Stimulated activated CD4-positive, alpha-beta T cell treated with anti-CD3 and anti-CD28 coated beads, Interleukin-1b, Interleukin-23, amount 100 ng/mL, for 4 hours (primary cell): ENCODE measurements at places on chromosomes 5 and 9.
A peak's percentile ranks its signal among the peaks of the same experiment; 100 is the strongest.

GRCh38 chr5:154498591-154498990 lies 20.6 kb upstream of the HAND1 start:
- DNase-seq: no peak

- DNase-seq: no peak
These were observed 7.0 kb upstream of the SYNPO start for GRCh38 chr5:150633429-150633828.

- no peak for DNase-seq
These were observed 365.7 kb downstream of the DEPDC1B start for GRCh38 chr5:60334281-60334713.

DNA sequence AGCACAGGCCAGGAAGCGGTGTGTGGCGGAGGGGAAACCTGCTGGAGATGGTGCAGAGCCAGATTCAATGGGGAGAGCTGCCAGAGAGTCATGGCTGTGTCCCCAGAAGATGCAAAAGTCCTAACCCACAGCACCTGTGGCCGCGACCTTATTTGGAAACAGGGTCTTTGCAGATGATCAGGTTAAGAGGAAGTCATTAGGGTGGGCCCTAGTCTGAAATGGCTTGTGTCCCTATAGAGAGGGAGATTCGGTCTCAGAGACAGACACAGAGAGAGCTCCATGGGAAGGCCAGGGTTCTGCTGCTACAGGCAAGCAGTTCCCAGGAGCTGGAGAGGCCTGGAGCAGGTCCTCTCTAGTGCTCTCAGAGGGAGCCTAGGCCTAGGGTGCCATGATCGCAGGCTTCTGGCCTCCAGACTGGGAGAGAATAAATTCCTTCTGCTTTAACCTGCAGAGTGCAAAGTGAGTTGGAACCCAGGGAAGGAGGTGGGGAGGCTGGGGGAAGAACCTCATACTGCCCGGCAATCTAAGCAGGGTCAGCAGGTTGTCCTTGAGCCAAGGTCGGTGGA lies 1.9 kb upstream of the LPCAT1 start:
- DNase-seq: no peak

DNA sequence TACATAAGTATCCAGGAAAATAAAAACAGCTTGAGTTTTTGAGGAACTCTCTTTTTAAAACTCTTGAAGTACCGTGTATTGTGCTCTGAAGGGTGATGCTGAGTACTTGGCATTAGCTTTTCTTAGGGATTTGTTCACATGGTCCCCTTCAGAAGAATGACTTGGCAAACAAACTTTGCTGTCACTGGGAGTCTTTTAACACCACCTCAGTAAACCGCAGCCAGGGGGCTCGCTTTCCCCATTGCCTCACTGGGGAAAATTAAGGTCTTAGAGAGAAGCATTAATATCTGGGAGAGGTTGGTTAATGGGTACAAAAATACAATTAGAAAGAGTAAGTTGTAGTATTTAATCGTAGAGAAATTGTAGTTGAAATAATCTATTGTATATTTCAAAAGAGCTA lies 105.9 kb upstream of the DAP start:
- no peak for DNase-seq

DNA sequence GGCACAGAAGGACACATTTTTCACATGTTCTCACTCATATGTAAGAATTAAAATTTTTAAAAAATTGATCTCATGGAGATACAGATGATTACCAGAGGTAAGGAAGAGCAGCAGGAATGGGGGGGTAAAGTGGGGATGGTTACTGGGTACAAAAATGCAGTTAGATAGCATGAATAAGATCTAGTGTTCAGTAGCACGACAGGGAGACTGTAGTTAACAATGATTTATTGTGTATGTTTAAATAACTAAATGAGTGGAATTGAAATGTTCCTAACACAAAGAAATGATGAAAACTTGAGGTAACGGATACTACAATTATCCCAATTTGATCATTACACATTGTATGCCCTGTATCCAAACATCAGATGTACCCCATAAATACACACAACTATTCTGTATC lies 15.2 kb upstream of the TGFBI start:
- no peak for DNase-seq

DNA sequence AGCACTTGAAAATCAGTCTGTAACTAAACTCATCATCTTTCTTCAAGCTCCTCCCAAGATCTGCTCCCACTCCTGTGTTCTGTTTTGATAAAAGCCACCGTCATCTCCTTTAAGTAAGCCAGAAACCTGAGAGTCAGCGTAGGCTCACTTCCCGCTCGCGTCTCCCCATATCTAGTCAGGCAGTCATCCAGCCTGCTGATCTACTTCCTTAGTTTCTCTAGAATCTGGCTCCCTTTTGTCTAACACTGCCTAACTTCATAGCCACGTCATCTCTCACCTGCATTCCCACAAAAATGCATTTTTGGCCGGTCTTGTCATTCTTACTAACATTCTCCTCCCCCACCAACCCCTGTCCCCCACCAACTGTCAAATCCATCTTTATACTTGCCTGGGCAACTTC lies 3.0 kb upstream of the TJP2 start:
- no peak for DNase-seq

DNA sequence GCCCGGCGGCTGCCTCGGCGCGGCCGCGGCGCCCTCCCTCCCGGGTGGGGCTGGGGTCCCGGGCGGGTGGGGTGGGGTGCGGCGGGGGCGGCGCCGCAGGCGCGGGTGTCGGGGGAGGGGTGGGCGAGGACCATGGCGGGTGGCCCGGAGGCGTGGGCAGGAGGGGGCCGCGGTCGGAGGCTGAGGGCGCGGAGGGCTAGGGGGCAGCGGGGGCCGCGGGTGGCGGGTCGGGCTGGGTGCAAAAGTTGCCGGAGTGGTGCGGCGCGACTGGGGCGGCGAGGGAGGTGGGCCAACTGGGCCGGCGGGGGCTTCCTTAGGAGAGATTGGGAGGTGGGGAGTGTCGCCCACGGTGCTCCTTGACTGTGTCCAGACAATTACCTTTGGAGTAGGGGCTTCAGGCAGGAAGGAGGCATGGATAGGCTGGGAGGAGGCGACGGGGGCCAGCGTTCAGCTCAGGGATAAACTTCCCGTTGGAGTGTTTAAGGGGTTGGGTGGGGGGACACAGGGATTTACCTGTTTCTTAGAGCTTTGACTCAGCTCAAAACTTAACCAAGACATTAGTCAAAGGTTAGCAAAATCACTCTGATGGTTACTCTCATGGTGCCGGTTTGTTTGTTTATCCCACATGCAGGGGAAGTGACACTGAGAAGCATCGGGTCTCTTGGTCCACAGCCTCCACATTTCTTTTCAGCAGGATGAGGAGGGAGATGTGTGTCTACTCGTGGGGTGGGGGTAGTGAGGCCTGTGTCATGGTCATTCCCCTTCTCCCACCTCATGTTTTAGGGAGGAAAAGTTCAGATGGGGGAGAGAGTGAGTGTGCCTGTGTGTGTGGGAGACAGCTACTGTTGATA lies 859 bp downstream of the CSNK1G3 start:
- DNase-seq: peak; percentile 25

- no peak for DNase-seq
These were observed 81.9 kb downstream of the ADAMTS12 start for GRCh38 chr5:33809936-33810335.

- DNase-seq: no peak
These were observed 1888.9 kb upstream of the CDH6 start for GRCh38 chr5:29304545-29304944.

DNA sequence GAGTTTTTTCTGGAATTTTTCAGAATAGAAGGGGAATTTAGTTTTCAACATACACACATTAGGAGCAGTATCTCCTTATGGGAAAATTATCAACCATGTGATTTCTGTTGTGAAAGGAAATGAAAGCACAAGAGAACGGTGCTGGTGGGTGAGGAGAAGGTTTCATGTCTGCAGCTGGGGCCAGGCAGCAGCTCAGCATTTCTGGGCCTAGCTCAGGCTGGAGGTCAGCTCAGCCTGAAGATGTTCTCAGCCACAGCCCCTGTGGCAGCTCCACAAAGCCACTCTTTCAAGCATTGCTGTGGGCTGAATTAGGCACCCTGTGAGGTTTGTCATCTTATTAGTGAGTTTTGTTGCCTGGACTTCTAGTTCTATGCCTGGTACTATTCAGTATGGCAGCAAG lies 90.3 kb downstream of the DIRAS2 start:
- DNase-seq: no peak

- no peak for DNase-seq
These were observed 21.7 kb downstream of the SLC6A18 start for GRCh38 chr5:1246711-1247431.

- no peak for DNase-seq
These were observed 4.4 kb downstream of the SNX24 start for GRCh38 chr5:122849771-122850170.

- DNase-seq: no peak
These were observed 18.5 kb upstream of the KIF12 start for GRCh38 chr9:114117614-114117995.

- no peak for DNase-seq
These were observed 95.6 kb downstream of the ESM1 start for GRCh38 chr5:54889826-54890225.

- no peak for DNase-seq
These were observed 76.9 kb upstream of the NFIL3 start for GRCh38 chr9:91500509-91501014.

DNA sequence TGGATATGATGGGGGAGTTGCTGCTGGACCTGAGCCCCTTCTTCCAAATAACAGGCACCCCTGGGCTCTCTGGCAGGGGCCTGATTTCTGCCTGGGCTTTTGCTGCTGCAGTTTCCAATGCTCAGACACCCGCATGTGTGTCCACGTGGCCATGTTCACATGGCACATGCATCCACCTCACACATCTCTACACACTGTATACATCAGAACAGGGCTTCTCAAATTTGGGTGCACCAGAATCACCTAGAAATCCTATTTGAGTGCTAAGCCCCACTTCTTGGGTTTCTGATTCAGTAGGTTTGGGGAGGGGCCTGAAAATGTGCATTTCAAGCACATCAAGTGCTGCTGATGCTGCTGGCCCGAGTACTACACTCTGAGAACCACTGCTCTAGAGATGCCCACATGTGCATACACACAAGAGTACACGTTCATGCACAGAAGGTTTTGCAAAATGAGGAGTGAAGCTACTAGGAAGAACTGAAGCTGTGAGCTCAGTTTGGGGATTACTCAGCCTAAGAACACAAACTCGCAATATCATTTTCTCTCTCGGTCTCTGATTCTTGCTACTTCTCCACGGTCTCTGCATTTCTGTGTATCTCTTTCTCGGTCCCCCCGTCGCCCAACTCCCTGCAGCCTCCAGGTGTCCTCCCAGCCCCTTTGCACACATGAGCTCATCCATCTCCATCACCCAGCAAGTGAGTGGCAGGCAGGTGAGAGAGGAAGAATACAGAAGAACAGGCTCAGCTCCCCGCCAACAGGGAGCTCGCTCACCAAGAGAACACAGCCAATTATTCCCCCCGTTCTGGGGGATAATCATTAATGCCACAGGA lies 97.0 kb downstream of the PCDH1 start:
- DNase-seq: no peak

DNA sequence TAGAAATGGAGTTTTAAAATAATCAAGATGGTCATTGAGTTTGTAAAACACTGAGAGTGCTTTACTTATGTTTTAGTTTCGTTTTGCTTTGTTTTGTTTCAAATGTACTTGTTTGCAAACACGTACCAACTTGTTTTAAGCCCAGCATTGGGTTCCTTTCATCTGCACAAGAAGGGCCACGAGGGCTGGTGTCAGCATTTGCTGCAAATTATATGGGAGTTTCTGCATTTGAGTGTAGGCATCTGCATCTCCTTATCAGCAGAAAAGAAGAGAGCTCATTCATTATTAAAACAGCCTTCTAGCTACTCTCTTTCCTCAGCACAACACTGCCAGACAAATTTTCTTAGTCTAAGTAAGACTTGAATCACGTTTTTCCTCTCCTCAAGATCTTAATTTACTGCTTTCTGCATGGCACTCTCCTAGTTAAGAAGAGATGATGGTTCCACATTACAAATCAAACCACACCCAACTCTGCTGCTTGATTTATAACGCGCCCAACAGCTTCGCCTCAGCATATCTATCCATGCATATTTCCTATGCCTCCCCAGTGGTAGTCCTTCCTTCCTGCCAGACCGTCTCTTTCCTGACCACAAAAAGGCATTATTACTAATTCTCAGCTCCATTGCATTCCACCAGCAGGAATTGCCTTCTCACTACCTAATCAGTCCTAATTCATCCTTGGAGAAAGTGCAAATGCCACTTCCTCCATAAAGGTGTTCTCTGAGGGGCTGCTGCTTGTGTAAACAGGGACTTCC lies 95.2 kb upstream of the CAST start:
- no peak for DNase-seq

DNA sequence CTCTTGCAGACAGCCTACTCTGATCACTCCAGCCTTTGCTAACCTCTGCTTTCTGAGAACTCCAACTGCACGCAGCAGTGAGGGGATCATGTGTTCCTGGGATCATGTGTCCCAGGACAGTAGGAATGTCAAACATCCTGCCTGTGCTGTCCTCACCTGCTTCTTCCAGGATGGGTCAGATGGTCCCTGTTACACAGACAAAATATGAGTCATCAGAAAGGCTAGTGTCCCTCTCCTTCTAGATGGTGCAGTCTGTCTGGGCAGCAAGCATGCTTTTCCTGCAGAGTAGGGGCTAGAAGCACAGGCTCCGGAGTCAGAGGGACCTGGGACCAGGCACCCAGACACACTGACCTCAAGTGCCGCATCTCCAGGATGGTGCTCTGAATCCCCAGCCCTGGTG lies 20.1 kb upstream of the SLC25A48 start:
- DNase-seq: no peak

- no peak for DNase-seq
These were observed 168.9 kb downstream of the DRD1 start for GRCh38 chr5:175275097-175275496.

- DNase-seq: no peak
These were observed 43.7 kb downstream of the MCTP1 start for GRCh38 chr5:95241161-95241560.

- no peak for DNase-seq
These were observed 14.0 kb downstream of the SNX18 start for GRCh38 chr5:54531546-54531945.

DNA sequence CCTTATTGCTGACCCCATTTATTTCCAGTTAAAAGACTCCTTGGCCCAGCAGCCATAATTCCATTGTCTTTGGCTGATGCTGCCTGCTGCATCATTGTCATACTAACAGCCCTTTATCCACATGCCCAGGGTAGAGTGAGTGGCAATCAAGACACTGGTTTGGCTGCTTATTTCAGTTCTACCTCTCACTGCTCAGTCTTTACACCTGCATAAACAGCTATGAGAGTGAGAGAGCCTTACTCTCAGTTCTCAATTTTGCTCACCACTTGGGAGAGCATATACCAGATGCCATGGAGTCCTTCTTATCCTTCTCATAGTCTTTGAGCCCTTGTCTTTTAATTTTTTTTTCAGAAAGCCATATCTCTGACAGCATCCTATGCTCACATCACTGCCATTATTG lies 596.9 kb upstream of the CYLC2 start:
- no peak for DNase-seq

DNA sequence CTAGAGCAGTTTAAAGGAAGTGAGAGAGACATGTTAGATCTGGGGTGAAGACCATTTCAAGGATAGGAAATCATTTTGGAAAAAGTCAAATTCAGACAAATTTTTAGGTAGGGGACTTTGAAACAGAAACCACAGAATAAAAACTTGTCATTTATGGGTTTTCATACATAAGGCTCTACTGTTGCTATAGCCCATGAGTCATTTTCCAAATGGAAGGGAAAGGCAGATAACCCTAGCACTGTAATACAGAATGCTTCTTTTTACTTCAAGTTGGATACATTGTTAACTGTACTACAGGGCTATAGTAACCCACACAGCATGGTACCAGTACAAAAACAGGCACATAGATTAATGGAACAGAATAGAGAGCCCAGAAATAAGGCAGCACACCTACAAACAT lies 455.4 kb downstream of the EBF1 start:
- no peak for DNase-seq
